Left cardiac atrium (tissue), 4 donors: ENCODE measurements at places on chromosomes 6 and 20. TPM values are rescaled to one million over a fixed set of nuclear protein-coding genes. Genes with fewer than 3 reads are reported as not detected.

The MYCT1 gene
- total RNA-seq, result 13.9 TPM

The TFAP2D gene
- not detected for total RNA-seq

The TPBG gene
- 9.8 TPM for total RNA-seq

The FGD2 gene
- total RNA-seq, result 15.1 TPM

The UBD gene
- not detected for total RNA-seq

The OLIG3 gene
- total RNA-seq, result not detected

The TSPYL4 gene
- total RNA-seq, result 28.0 TPM

The SCUBE3 gene
- total RNA-seq, result 0.13 TPM

The NR2E1 gene
- total RNA-seq, result not detected

The MSH5 gene
- 3.0 TPM for total RNA-seq

The CCM2L gene
- total RNA-seq, result 7.2 TPM

The NINL gene
- 5.1 TPM for total RNA-seq

The MROH8 gene
- total RNA-seq, result 6.8 TPM

The SEL1L2 gene
- total RNA-seq, result 0.91 TPM

The PHACTR1 gene
- total RNA-seq, result 16.0 TPM

The HLA-DQA1 gene
- 7.7 TPM for total RNA-seq

The SLC4A11 gene
- 0.52 TPM for total RNA-seq

The KCNK15 gene
- 2.6 TPM for total RNA-seq

The ZNF322 gene
- total RNA-seq, result 15.5 TPM

The KIAA1755 gene
- 8.1 TPM for total RNA-seq

The SPO11 gene
- not detected for total RNA-seq
